ENCODE measurements at places on chromosomes 7 and 10.
A peak's percentile ranks its signal among the peaks of the same experiment; 100 is the strongest.

- no peak for DNase-seq
Observed at GRCh38 chr7:51428217-51428887, 111.7 kb upstream of the COBL start.

- no peak for DNase-seq
Observed at GRCh38 chr7:128868624-128869137, 6.0 kb downstream of the ATP6V1F start.

DNA sequence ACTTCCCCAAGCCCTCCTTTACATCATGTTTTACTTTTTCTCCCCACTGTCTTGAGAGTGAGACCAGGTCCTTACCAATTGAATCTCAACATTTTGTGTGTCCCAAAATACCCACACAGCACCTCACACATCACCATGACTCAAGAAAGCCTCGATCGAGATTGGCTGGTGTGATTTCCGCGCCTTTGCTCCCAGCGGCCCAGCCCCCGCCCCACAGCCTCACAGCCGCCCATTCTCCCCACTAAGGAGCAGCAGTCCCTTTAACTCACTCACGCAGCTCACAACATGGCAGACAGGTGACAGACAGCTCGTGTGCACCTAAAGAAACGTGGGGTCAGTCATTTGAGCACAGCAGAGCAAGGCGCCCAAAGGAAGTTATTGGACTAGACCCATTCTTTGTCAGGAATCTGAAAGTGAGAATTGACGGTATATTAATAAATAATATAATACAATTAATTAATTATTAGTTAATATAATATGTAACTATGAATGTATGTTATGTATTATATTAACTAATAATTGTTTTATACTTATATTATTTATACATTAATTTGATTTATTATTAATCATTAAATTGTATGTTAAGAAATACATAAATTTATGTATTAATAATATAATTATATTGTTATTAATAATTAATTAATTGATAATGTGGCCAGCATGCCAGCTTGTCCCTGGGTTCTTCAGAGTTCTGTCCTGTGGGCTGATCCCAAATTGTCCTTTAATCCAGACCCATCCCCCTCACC, 204.9 kb upstream of the RNF32 start:
- no peak for DNase-seq

DNA sequence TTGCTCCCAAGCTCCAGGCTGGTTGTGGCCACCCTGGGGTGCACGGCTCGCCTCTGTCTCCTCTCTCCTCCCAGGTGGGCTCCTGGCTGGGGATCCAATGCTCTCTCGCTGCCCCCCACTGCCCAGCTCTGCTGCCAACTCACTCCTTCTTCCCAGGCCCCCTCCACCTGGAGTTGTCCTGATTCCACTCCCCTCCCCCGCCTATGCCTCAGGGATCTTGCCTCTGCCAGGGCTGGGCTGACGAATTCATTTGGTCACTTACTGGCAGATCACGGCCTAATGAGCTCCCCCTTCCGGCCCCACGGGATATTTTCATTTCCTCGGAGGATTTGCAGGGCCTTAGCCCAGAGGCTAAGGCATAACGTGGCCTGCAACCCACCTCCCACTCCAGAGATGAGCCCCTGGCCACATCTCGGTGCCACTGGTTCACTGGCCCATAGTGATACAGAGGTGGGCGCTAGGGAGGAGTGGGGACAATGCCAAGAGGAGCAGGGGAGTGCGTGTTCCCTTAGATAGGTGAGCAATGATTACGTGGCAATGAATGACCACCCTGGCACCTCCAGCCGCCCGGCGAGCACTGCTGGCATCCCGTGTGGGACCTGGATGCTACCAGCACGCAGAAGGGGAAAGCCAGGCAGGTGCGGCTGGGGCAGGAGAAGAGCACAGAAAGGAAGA, 344.6 kb upstream of the SHH start:
- no peak for DNase-seq

DNA sequence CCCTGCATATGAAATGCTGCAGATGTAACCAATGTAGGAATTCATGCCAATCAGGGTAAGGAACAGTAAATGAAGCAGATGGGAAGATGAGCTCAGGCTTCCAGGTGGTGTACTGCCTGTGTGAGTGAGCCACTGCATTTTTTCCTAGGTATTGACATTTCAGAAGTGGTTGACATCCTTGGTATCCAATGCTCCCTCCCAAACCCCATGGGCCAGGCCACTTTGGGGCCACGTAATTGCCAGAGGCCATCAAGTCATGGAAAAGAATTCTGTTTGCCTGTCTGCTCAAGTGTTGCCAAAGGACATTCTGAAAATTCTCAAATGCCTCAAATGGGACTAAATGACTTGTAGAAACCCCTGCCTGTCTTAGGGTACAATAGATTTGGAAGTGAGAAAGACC, 384.6 kb downstream of the GATA3 start:
- DNase-seq = no peak

DNA sequence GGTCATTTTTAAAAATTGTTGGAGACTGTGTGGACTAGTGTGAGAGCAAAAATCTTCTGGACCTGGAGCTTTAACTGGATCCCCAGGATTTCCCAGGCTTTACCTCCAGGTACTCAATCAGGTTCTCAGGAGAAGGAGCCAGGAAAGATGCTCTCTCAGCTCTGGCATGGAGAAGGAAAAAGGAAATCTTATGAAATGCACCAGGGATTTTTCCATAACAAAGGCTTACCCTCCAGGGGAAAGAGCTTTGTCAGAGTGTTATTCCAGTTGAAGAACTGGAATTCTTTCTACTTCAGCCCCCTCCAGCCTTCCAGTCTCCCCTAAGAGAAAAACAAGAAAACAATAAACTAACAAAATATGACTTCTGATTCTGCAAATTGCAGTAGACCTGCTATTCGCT, 436.7 kb upstream of the ANKRD30A start:
- no peak for DNase-seq

DNA sequence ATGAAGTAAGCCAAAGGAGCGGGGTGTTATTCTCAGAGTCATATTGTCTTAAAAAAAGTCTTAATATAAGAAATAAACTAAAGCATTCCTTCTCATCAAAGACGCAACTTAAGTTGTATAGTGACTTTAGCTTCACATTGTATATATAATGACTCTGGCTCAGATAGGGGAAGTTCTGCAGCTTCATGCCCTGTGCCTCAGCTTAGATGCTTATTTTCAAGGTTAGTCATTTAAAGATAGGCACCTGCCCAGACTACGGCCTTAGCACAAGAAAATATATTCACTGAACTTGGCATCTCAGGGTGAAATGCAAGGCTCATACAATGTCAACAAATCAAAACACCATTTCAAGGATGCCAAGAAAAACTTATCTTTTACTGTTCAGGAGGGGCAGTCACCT, 52.8 kb upstream of the DNAJB12 start:
- DNase-seq = no peak

DNA sequence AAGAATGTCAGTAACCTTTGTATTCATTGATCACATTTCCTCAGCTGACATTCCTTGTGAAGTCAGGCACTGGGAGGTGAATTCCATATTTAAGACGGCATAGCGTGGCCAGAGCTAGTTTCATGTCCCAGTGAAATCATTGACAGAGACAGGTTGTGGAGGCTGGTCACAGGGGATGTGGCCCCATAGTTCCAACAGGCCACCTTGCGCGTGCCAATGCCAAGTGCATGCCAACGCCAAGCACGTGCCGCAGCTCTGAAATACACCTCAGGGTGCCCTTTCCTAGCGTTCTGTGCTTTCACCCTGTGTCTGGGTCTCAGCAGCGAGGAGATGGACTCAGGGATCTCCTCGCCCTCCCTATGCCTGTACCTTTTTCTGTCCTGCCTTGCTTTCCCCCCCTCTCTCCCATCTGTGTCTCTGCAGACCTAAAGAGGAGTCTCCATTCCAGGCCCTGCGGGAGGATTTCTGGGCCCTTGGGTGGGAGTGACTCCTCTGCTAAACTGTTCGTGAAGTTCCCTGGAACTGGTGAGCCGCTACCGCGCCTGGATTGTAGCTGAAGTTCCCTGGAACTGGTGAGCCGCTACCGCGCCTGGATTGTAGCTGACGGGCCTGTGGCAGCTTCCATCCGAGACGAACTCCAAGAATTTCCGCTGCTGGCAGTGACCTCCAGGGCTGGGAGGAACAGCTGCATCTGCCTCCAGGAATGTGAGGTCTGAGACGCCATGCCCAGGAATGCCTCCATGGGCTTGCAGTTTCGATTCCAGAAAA, 19.7 kb downstream of the AQP1 start:
- DNase-seq = no peak

DNA sequence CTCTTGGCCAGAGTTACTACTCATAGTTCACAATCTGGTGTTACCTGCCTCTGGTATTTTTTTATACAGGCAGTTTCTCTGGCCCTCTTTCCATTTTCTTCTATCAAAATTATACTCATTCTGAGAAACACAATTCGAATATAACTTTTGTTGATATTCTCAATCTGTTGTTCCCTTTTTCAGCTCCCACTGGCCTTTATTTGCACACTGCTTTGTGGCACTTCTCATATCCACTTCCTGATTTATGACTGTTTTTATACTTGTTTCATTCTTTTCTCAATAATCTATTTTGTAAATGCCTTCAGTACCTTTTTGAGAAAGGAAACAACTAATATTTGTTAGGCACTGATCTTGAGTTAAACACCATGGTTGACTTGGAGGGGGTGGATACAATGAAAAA, 93.8 kb upstream of the HDAC9 start:
- no peak for DNase-seq

DNA sequence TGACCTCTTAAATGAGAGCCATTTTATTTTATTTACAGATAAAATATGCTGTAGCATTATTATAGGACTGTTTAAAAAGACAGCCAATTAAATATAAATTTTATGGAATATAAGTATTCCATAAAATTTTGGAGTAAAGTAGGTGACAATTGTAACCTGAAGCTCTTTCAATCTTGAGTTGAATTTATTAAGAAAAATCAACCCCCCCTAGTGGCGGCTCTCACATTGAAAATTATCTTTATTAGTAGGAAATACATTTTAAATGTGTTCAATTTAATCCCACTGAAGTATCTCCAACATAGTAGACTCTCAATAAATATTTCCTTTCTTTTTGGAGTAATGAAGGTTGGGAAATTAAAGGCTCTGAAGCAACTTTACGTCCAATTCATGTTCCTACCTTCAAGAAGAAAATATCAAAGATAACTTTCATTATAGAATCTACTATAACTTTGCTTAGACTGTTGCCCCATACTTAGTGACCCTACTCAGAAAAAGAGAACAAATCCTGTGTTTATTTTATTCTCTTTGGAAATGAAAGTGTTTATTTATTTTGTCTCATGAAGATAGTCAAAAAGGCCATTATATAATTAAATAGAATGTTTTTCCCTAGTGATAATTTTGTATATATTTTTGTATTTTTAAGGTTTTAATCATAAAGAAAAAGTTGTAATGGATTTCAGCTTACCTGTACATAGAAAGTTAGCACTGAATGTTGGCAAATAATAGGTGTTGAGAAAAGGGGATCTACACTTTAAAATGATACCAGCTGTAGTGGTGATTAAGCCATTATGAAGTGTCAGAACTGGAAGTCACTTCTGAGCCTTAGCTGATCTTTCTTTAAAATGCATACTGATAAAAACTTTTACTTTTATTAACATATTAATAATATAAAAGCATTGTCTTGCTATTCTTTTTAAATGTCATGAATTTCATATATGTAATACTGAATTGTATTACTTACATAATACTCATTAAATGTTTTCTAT, 3.3 kb downstream of the AHR start:
- DNase-seq = peak; percentile 4

DNA sequence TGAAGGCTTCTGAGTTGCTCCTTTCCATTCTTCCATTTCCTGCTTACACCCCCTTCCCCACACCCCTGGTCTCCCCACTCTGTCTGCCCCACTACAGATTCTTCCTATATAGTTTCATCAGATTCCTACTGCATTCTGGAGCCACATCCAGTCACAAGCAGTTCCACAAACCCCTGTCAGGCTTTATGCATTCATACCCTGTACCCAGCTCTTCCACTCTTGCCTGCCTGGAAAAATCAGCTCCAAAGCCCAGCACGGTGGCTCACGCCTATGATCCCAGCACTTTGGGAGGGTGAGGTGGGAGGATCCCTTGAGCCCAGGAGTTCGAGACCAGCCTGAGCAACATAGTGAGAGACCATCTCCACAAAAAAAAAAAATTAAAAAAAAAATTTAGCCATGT, 60.4 kb downstream of the C10orf67 start:
- no peak for DNase-seq

- no peak for DNase-seq
Observed at GRCh38 chr7:132547821-132548220, 28.4 kb downstream of the PLXNA4 start.

- no peak for DNase-seq
Observed at GRCh38 chr7:116426428-116427156, 72.9 kb upstream of the CAV2 start.

GRCh38 chr10:839550-840205, 91.8 kb downstream of the LARP4B start:
- no peak for DNase-seq

DNA sequence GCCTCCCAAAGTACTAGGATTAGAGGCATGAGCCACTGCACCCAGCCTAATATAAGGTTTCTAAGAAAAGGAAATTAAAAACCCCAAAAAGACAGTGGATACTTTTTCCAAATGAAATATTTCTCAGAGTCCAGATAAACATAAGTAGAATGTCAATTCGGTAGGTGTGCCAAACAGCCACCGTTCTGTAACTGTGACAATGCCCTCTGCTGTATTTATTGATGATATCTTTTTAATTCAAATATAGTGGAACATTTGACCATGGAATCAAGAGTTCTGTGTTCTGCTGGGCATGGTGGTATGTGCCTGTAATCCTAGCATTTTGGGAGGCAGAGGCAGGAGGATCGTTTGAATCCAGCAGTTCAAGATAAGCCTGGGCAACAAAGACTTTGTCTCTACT, 28.8 kb upstream of the ZRANB1 start:
- no peak for DNase-seq

DNA sequence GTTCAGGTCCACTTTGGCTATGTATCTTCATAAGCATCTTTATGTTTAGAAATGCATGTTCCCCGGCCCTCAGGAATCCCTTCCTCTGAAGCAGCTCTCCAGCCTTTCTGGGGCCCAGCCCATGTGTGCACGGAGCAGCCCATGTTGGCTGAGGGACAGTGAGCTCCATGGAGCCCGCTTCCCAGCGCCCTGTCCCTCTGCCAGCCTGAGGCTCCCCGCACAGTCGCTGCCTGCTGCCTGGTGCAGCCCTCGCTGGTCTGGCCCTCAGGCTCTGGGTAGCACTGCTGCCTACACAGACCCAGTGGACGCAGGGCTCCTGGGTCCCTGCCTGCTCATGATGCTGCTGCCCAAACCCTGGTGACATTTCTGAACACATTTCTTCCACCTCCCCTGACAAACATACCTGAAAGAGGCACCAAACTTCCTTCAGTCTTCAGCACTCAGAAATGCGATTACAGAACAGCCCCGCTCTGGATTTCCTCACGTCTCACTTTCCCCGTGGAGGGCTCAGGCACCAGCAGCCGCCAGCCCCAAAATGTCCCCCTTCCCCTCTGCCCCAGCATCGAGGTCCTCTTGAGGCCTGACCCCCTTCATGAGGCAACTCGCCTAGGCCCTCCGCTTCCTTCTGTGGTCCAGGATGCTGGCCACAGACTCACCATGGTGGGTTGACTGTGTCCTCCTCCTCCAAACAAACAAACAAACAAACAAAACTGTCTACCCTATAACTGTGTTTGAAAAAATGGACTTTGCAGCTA, 5.0 kb upstream of the TCERG1L start:
- DNase-seq = no peak

Data from stimulated activated CD8-positive, alpha-beta memory T cell treated with anti-CD3 and anti-CD28 coated beads, Interleukin-4, amount 100 ng/mL, for 24 hours (primary cell).